H4 (cell line): ENCODE measurements at places on chromosomes 1 and 21. TPM values are rescaled to one million over a fixed set of nuclear protein-coding genes. Genes with fewer than 3 reads are reported as not detected.

Gene CRYZ
- total RNA-seq: 49.8 and 77.3 TPM in 2 replicates

Gene PTGER3
- 0.50 and 2.4 TPM in 2 replicates for total RNA-seq

Gene HRNR
- total RNA-seq: not detected in 2 replicates

Gene ARHGEF19
- total RNA-seq: 3.7 and 10.6 TPM in 2 replicates

Gene PROK1
- total RNA-seq: not detected in 2 replicates

Gene SWT1
- 2.0 TPM in 2 replicates for total RNA-seq

Gene TTLL7
- 5.9 and 9.0 TPM in 2 replicates for total RNA-seq

Gene PODN
- 0.10 TPM in 1 of 2 replicates, not detected in the other for total RNA-seq

Gene FLG2
- total RNA-seq: not detected in 2 replicates

Gene NFASC
- 3.1 and 3.2 TPM in 2 replicates for total RNA-seq

Gene TMEM269
- 0.04 and 0.08 TPM in 2 replicates for total RNA-seq

Gene TMPRSS15
- 0.37 and 1.4 TPM in 2 replicates for total RNA-seq

Gene MYOC
- total RNA-seq: not detected in 2 replicates

Gene GOLT1A
- not detected in 2 replicates for total RNA-seq

Gene CFHR1
- 0.39 and 0.41 TPM in 2 replicates for total RNA-seq

Gene IL22RA1
- 0.85 and 1.2 TPM in 2 replicates for total RNA-seq

Gene C1orf94
- total RNA-seq: not detected in 2 replicates

Gene PLPP3
- total RNA-seq: 5.8 and 7.9 TPM in 2 replicates

Gene CELA3B
- not detected in 2 replicates for total RNA-seq

Gene AMY1A
- not detected in 2 replicates for total RNA-seq

Gene DMBX1
- total RNA-seq: 0.37 TPM in 2 replicates

Gene VTCN1
- total RNA-seq: not detected in 2 replicates

Gene OR10K2
- total RNA-seq: not detected in 2 replicates

Gene LRRIQ3
- 1.5 and 3.2 TPM in 2 replicates for total RNA-seq

Gene CHI3L1
- not detected in 2 replicates for total RNA-seq

Gene ILDR2
- total RNA-seq: 5.9 and 7.0 TPM in 2 replicates

Gene MYOG
- not detected in 2 replicates for total RNA-seq

Gene NUDT4B
- 6.2 and 12.2 TPM in 2 replicates for total RNA-seq

Gene PADI2
- 0.08 and 0.12 TPM in 2 replicates for total RNA-seq

Gene NEK2
- 37.0 and 53.1 TPM in 2 replicates for total RNA-seq

Gene OLFM3
- 1.2 and 1.4 TPM in 2 replicates for total RNA-seq

Gene RORC
- 0.60 and 1.2 TPM in 2 replicates for total RNA-seq
